Colonic mucosa (tissue), 4 donors: ENCODE measurements at places on chromosomes 2 and 18. TPM values are rescaled to one million over a fixed set of nuclear protein-coding genes. Genes with fewer than 3 reads are reported as not detected.

PRADC1 gene
- total RNA-seq: 36.2 TPM

TYMS gene
- 32.8 TPM for total RNA-seq

FAP gene
- 1.1 TPM for total RNA-seq

ESPNL gene
- 0.12 TPM for total RNA-seq

NAT8 gene
- total RNA-seq: not detected

GRCh38 chr18:44033144-44033701 is 647.5 kb upstream of the SETBP1 start:
- no peaks in the 10 kb centered on the region for H3K27me3 ChIP-seq
- no peak for DNase-seq
- no peaks in the 10 kb centered on the region for H3K4me1 ChIP-seq
- H3K4me3 ChIP-seq: no peak overlapping the region

DNA sequence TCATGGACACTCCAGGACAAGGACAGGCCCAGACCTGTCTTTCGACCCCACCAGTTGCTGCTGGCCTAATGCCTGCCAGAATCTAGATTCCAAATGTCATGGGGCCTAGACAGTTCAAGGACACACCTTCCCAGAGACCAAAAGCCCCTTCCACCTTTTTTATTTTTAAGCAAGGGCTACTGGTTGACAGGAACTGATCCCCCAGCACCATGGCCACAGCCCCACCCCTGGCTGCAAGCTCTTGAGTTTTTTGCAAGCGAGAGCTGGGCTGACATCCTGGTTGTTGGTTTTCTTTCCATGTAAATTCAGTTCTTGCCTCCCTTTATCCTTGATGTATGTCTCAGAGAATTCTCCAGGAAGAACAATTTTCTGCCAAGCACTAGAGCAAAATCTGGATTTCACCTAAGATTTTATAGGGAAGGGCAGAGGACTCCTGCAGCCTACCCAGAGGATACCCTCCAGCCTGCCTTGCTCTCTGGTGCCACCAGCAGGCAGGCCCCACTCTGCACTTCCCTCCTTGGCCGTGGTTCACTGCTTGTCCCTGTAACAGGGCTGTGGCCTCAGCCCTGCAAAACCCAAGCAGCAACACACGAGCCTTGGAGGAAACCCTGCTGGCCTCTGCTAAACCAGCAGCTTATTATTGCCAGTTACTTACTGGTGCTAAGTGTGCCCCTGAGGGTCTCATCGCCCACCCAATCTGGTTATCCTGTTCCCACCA is 97.7 kb downstream of the TWIST2 start:
- no peaks in the 10 kb centered on the region for H3K4me1 ChIP-seq
- no peaks in the 10 kb centered on the region for H3K27me3 ChIP-seq
- no peak overlapping the region for H3K4me3 ChIP-seq
- no peak overlapping the region for H3K27ac ChIP-seq
- DNase-seq: peak; percentile 50
- no peaks in the 10 kb centered on the region for H3K36me3 ChIP-seq

GRCh38 chr2:61450144-61450543 is 20.7 kb downstream of the USP34 start:
- DNase-seq: no peak
- H3K36me3 ChIP-seq: no peaks in the 10 kb centered on the region
- H3K27ac ChIP-seq: no peak overlapping the region
- no peaks in the 10 kb centered on the region for H3K4me1 ChIP-seq
- H3K4me3 ChIP-seq: no peak overlapping the region
- no peaks in the 10 kb centered on the region for H3K27me3 ChIP-seq

DNA sequence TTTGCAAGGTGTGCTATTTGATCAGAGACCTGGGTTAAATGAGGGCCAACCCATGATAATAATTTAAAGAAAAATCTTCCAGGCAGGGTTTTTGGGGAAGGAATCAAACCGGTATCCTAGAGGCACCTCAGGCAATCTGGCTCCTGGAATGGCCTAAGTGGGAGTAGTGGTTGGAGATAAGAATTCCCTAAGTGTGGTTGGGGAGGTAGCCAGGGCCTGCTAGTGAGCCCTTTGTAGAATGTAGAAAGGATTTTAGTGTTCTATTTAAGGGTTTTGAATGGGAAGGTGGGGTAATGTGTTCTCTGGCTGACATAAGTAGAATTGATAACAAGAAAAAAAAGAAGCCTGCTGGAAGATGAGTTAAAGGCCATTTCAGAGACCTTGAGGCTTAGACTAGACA is 422.2 kb downstream of the XIRP2 start:
- no peaks in the 10 kb centered on the region for H3K27me3 ChIP-seq
- no peaks in the 10 kb centered on the region for H3K36me3 ChIP-seq
- no peaks in the 10 kb centered on the region for H3K4me1 ChIP-seq
- H3K27ac ChIP-seq: no peak overlapping the region
- H3K4me3 ChIP-seq: no peak overlapping the region

- no peak overlapping the region for H3K27ac ChIP-seq
- no peak for DNase-seq
- H3K4me3 ChIP-seq: no peak overlapping the region
- no peaks in the 10 kb centered on the region for H3K27me3 ChIP-seq
- H3K4me1 ChIP-seq: peaks cover 17% of the 10 kb centered on the region
Observed at GRCh38 chr2:47223980-47224379, 68.9 kb upstream of the STPG4 start.

DNA sequence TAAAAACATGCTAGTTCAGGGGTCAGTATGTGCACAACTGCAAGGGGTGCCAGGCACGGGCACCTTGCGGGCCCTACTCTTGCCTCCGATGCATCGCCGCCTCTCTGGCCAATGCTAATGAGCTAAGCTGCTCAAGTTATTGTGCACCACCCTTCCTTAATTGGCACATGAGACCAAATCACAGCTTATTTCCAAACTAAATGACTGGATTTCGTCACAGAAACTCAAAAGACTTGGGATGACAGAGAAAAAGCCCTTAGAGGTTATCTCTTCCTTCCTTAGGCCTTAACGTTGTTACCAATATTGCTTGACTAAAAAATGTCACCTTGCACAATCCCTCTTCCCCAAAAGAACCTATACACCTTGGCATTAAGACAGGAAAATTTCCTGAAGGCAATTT is 7.7 kb downstream of the RNF149 start:
- no peak for DNase-seq
- H3K4me3 ChIP-seq: no peak overlapping the region
- H3K4me1 ChIP-seq: no peaks in the 10 kb centered on the region

GRCh38 chr2:119455066-119455718 is 23.5 kb downstream of the TMEM37 start:
- no peak overlapping the region for H3K27ac ChIP-seq
- no peak overlapping the region for H3K4me3 ChIP-seq
- no peaks in the 10 kb centered on the region for H3K4me1 ChIP-seq
- no peaks in the 10 kb centered on the region for H3K27me3 ChIP-seq
- no peaks in the 10 kb centered on the region for H3K36me3 ChIP-seq

DNA sequence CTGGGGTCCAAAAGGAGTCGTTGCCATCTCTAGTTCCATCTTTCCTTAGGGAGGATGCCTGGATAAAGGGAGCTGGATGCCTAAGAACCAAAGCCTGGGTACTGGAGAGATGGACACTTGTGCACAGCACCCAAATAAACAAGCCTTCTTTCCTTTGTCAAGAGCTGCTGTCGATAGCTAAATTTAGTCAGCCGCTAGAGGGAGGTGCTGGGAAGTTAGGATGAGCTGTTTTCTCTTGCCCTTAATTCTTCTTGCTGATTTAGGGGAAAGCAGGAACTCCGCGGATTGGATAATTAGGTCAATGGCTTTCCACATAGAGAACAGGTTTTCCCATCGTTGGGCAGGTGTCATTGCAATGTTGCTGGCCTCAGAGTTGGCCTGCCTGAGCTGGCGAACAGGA is 30.9 kb upstream of the SERPINB12 start:
- no peaks in the 10 kb centered on the region for H3K27me3 ChIP-seq
- DNase-seq: no peak
- no peaks in the 10 kb centered on the region for H3K36me3 ChIP-seq
- no peak overlapping the region for H3K4me3 ChIP-seq
- no peaks in the 10 kb centered on the region for H3K4me1 ChIP-seq

- no peak overlapping the region for H3K4me3 ChIP-seq
- no peaks in the 10 kb centered on the region for H3K4me1 ChIP-seq
- DNase-seq: no peak
- no peaks in the 10 kb centered on the region for H3K36me3 ChIP-seq
- H3K27me3 ChIP-seq: no peaks in the 10 kb centered on the region
- H3K27ac ChIP-seq: no peak overlapping the region
Observed at GRCh38 chr18:45373286-45373880, 241.9 kb upstream of the SLC14A2 start.

GRCh38 chr2:146262606-146263005 is 1582.2 kb upstream of the ACVR2A start:
- DNase-seq: no peak
- no peaks in the 10 kb centered on the region for H3K27me3 ChIP-seq
- H3K4me3 ChIP-seq: no peak overlapping the region
- no peaks in the 10 kb centered on the region for H3K4me1 ChIP-seq

- H3K27ac ChIP-seq: no peak overlapping the region
- H3K4me1 ChIP-seq: no peaks in the 10 kb centered on the region
- H3K4me3 ChIP-seq: no peak overlapping the region
- no peak for DNase-seq
Observed at GRCh38 chr2:221969087-221969829, 329.5 kb downstream of the PAX3 start.

DNA sequence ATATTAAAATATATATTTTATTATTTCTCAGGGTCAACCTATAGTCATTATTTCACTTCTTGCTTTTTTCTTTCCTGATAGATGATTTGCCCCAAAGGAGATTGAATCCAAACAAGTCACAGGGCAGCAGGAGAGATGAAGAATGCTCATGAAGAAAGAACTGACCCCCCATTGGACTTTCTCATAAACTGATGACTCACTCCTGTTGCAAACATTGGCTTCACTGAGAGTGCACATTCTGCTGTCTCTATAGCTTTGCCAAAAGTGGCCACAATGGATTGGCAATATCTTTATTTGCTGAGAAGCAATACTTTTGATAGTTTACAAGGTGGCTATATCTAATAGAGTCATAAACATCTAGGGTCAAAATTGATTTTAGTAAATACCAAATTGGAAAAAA is 55.9 kb upstream of the ZNF385B start:
- H3K4me1 ChIP-seq: no peaks in the 10 kb centered on the region
- DNase-seq: no peak
- H3K27ac ChIP-seq: no peak overlapping the region
- no peaks in the 10 kb centered on the region for H3K27me3 ChIP-seq
